ENCODE measurements at places on chromosomes 16 and 17. TPM values are rescaled to one million over a fixed set of nuclear protein-coding genes. Genes with fewer than 3 reads are reported as not detected.
A peak's percentile ranks its signal among the peaks of the same experiment; 100 is the strongest.

CSH2 gene
- not detected for total RNA-seq

WNT9B gene
- not detected for total RNA-seq

- no peak for DNase-seq
Measured at GRCh38 chr16:57192146-57192545, 6.0 kb downstream of the RSPRY1 start.

DNA sequence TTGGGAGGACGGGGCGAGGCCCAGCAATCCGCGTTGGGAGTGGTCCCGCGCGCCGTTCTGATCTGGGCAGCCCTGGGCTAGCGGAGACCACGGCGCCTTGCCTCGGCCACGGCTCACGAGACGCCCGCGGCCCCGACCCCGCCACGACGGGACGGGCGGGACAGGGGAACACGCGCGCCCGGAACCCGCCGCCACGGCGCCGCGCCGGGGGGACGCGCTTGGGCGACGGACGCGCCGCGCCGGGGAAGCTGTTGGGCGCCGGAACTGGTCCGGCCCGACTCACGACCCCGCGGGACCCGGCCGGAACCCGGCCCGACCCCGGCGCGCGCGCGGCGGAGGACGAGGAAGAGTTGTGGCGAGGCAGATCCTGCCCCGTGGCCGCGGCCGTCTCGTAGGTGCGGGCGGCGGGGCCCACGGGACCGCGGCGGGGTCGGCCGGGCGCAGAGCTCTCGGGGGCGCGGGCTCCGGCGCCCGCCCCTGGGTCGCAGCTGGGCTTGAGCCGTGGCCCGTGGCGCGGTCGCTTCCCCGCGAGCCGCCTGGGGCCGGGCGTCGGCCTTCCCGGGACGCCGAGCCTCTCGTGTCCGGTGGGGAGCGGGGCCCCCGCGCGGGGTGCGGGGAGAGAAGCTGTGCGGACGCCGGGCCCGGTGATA is at the start of gene ACSF3:
Gene ACSF3, plus strand, starts transcription at position 251 of the 650 bp plus-strand sequence. CDS start 6,830 bp downstream, outside the sequence.
- peak; percentile 64 for DNase-seq

- no peak for DNase-seq
Measured at GRCh38 chr16:88553739-88554138, 16.5 kb upstream of the ZC3H18 start.

DNA sequence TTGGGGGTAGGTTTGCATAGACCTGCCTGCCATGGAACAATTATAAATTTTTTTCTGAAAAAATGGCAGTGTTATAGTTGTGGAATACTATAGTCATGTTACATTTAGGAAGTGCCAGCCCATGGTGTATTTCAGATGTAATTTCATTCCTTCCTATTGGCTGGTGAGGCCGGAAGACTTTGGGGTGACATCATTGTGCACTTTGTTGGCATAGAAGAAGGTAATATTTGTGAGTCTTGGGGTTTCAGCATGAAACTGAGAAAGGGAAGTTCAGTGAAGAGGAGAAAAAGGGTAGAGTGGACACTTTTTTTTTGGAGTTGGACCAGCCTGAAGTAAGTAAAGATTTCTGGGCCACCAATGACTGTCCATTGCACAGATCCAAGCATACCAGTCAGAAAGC is 16.0 kb upstream of the HEATR6 start:
- DNase-seq = no peak

DNA sequence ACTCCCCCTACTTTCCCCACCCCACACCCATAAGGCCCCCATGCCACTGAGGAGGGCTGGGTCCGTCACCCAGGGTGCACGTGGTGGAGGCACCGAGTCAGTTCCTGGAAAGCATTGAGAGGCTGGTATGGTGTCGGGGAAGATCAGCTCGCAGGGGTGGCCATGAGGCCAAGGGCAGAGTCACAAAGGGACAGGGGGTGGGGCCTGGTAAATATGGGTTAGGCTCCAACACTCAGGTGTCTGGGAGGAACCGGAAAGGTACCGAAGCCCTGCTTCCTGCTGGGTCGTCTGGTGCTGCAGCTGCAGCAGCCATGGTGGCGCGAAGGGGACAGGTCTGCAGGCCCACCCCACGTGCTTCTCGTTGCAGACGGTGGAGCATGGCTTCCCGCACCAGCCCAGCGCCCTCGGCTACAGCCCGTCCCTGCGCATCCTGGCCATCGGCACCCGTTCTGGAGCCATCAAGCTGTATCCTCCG is 30.2 kb downstream of the LLGL2 start:
- no peak for DNase-seq

KRT40 gene
- total RNA-seq = not detected

CTDNEP1 gene
- 210 TPM for total RNA-seq

SLX4 gene
- 8.6 TPM for total RNA-seq

DNA sequence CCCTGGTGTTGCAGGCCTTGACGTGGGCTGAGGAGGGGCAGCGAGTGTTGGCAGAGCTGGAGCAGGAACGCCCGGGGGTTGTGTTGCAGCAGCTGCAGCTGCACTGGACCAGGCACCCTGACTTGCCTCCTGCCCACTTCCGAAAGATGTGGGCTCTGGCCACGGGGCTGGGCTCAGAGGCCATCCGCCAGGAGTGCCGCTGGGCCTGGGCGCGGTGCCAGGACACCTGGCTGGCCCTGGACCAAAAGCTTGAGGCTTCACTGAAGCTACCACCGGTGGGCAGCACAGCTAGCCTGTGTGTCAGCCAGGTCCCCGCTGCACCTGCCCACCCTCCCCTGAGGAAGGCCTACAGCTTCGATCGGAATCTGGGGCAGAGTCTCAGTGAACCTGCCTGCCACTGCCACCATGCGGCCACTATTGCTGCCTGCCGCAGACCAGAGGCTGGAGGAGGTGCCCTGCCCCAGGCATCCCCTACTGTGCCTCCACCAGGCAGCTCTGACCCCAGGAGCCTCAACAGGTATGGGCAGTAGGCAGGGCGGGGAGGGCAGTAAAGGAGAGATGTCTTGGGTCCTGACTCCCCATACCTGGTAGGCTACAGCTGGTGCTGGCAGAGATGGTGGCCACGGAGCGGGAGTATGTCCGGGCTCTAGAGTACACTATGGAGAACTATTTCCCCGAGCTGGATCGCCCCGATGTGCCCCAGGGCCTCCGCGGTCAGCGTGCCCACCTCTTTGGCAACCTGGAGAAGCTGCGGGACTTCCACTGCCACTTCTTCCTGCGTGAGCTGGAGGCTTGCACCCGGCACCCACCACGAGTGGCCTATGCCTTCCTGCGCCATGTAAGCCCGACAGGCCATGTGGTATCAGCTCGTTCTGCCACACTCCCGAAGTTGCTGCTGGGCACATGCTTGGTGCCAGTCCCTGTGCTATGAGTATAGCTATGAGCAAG is 5.6 kb downstream of the PLEKHG4 start:
- no peak for DNase-seq

DNA sequence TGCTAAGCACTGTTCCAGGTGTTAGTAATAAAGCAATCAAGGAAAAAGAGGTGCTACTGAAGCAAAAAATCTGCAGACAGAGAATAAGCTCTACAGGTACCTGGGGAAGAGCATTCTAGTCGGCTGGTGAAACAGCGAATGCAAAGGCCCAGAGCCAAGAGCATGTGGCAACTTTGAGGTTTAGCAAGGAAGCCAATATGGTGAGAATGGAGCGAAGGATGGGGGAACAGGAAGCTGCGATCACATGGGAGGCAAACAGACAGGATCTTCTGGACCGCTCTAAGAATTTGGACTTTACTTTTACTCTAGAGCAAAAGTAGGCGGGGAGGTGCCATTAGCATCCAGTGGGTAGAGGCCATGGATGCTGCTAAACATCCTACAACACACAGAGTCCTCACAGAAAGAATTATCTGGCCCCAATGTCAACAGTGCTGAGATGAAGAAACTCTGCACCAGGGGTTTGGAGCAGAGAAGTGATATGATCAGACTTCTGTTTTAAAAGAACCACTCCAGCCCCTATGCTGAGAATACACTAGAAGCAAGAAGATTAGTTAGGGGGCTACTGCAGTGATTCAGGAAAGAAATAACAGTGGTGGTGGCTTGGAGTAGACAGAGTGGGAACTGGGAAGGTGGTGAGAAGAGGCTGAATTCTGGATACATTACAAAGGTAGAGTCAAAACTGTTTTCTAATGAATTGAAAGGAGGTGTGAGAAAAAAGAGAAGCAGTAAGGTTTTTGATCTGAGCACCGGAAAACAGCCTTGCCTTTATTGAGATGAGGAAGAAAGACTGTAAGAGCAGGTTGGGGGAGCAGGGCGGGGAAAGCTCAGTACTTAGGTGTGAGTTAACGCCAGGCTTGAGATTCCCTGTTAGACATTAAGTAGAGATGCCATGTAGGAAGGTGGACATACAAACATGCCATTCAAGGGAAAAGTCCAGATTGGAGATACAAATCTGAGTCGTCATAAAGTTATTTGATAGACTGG is 11.0 kb downstream of the EFTUD2 start:
- DNase-seq = no peak

DNA sequence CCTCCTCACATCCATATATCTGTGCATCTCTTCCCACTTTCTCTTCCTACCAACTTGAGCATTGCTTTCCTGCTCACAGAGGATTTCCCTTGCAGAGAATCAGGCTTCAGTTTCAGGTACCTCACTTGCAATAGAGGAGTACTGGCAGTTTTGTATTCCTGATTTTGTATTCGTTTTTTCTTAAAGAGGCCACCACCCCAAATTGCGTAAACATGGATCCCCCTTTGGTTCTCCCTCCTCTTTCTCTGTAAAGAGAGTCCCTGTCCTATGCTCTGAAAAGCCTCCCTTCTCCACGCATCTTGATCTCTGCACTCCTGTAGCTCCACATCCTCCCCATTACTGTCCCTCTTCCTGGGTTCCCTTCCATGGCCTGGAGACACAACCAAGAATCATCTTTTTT is 32.2 kb downstream of the TEKT3 start:
- DNase-seq = no peak

ITGAL gene
- 259 TPM for total RNA-seq

DNA sequence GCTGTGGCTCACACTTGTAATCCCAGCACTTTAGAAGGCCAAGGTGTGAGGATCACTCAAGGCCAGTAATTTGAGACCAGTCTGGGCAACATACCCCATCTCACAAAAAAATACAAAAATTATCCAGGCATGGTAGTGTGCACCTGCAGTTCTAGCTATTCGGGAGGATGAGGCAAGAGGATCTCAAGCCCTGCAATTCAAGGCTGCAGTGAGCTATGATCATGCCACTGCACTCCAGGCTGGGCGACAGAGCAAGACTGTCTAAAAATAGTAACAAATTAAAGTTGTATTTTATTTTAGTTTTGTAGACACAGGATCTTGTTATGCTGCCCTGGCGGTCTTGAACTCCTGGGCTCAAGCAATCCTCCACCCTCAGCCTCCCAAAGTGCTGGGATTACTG is 18.2 kb downstream of the USP31 start:
- DNase-seq = no peak

SERPINF2 gene
- total RNA-seq = 0.56 TPM

GRCh38 chr16:85041219-85042166 is 13.9 kb downstream of the KIAA0513 start:
- DNase-seq = no peak

SMIM22 gene
- not detected for total RNA-seq

- DNase-seq = no peak
Measured at GRCh38 chr17:50263331-50264262, 10.7 kb upstream of the TMEM92 start.

GRCh38 chr16:69217433-69217832 is 30.5 kb downstream of the SNTB2 start:
- DNase-seq = no peak

DNA sequence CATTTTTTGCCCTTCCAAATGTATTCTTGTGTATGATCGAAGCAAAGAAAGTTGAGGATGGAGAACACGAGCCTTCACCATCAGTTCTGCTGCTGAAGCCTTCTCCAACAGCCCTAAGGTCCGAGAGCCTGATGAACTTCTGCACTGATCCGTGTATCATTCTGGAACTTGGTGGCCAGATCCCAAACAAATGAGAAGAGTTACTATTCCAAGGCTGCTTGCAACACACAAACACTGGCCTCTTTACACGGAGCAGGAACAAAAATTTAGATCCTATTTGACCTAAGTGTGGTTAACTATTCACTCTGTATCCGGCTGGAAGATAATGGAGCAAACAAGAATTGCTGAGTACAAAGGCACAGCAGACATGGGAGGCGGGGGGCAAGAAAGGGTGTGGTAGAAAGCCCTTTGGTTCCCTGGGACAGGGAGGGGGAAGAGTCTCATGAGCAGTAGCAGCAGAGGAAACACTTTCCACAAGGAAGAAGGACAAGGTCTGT is 282.9 kb downstream of the SOX9 start:
- no peak for DNase-seq

DNA sequence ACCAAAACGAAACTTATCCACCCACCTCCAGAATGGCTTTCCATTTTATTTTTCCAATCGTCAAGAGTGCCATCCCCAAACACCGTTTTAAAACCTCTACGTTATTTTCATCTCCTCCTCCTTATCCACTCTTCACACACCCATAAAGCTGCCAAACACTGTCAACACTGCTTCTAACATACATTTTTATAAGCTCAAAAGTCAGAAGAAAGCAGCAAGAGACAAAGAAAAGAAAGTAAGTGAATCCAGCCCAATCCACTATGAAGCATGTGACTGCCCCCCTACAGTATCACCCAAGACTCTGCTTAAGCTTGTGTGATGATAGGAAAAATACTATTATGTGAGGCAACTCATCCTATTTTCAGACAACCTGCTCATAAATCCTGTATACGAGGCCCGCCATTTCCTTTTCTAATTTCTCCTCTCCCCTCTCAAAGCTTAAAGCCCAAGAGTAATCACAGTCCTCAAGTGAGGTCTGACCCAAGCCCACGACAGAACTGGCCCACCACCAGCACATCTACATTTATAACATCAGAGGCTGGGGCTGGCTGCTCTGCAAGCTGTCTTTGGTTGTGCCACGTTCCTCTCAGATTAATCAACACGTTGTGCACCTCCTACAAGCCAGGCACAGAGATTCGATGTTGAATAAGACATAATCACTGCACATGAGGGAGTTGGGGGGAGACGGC is 16.3 kb downstream of the USP31 start:
- DNase-seq = no peak

GRCh38 chr17:17157041-17157440 is 49.1 kb downstream of the PLD6 start:
- no peak for DNase-seq

GRCh38 chr17:3400055-3400454 is 1.8 kb upstream of the OR1E1 start:
- no peak for DNase-seq

GRCh38 chr16:22677024-22677830 is 136.7 kb upstream of the HS3ST2 start:
- DNase-seq = no peak

GRCh38 chr16:87782033-87782432 is 16.2 kb upstream of the KLHDC4 start:
- DNase-seq = no peak

DNA sequence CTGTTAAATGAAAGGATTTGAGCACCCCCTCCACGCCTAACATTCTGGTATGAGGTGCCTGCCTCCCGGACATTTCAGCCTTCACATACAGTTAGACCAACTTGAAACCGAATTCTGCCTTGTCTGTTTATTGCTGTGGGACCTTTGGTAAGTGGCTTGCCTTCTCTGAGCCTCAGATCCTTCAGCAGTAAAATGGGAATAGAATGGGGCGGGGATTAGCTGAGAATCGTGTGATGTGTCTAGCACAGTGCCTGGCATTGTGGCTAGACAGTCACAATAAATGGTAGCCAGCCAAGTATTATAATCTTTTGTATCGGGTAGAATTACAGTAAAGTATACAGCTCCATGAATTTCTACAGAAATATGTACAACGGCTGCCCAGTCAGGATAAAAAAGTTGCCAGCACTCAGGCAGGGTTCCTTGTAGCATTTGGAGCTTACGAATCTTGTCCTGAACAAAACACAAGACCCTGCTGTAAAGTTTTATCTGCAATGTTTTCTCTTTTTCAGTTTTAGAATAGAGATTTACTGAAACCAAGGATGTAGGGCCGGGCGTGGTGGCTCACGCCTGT is 786 bp downstream of the TMC7 start:
- no peak for DNase-seq

Data from activated T-cell treated with anti-CD3 and anti-CD28 coated beads, Interleukin-2, amount 50 U/mL, for 4 hours (primary cell).